T1000 (cell line): ENCODE measurements at places on chromosomes 12 and 14.

- no peak for DNase-seq
Measured at GRCh38 chr14:55092341-55092740, 36.7 kb upstream of the LGALS3 start.

GRCh38 chr14:90839024-90839888 lies 23.0 kb upstream of the TTC7B start:
- DNase-seq, result no peak

GRCh38 chr12:108324351-108325017 lies 14.6 kb downstream of the CMKLR1 start:
- DNase-seq, result no peak

DNA sequence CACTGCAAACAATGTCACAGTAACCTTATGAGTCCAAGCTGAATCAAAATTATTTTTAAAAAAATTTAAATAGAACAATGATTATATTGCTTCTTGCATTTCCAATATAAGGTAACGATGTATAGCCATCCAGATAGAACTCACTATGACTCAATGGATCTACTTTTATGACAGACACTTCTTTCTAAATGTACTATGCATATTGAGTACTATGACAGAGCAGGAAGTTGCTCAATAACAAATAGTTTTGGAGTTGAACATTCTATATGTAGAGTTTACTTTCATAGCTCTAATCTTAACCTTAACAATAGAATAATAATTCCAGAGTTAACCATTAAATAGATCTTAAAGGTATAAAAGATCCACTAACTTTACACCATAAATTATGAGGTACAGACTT lies 46.7 kb upstream of the ALG10B start:
- DNase-seq, result no peak

DNA sequence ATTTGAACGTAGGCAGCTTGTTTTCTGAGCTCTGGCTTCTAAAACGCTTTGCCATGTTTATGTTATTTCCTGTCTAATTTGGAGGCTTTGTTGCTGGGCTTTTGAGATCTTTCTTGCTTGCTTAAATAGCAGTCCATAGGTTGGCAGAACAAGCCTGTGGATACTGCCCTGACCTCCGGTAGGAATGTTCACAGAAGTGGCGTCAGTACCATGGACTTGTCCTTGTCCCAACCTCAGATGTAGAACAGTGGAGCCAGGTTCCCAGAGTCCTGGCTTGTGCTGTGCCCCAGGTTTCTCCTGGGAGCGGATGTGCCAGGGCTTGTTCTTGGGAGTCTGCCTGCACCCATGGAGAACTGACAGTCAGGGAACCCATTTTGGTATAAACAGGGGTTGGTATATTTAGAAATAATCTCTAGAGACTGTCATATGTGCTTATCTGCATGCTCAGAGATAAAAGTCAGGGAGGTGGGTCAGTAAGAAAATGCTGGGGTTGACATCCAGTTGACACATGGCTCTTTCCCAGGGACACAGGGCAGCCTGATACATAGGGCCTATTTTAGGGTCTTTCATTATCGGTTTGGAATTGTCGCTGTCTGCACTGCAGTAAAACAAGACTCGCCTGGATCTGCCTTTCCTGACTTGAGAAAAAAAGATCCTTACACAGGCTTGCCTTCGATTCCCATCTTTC lies 22.9 kb downstream of the CACNA1C start:
- DNase-seq, result no peak

- DNase-seq, result no peak
Measured at GRCh38 chr14:35043046-35043445, 3.0 kb upstream of the FAM177A1 start.

GRCh38 chr14:61145903-61146481 lies 135.1 kb downstream of the TMEM30B start:
- peak; percentile 5 for DNase-seq

DNA sequence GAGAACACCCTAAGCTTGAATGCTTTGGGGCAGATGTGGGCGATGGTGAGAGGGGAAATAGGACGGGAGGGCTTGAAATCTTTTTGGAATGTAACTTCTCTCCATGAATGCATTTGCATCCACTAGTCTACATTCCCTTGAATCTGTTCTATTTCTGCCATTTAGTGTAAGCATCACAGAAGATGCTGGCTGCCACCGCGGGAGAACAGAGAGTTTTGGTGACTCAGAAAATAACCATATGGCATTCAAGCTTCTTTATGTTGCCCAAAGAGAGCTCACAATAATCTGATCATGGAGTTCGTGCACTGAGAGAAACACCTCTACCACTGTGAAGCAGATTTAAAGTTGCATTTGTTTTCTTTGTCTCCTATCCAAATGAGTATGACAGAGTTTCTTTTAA lies 52.6 kb upstream of the OTX2 start:
- DNase-seq, result no peak

DNA sequence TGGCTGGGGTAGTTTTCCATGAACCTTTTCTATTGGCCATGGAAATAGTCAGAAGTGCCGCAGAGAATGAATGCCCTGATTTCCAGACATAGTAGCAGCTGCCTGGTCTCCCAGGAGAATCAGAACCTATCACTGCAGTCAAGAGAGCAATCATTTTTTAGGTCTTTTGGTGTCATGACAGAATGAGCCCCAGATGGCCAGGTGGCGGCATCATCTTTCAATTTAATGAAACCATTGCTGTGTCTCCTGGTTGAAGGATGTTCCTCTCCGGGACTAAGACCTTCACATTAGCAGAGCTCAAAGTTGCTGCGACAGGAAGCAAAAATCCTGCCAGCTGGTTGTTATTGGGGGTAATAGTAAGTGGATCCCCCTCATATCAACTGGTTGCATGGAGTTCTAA lies 18.8 kb downstream of the TNFAIP2 start:
- no peak for DNase-seq

DNA sequence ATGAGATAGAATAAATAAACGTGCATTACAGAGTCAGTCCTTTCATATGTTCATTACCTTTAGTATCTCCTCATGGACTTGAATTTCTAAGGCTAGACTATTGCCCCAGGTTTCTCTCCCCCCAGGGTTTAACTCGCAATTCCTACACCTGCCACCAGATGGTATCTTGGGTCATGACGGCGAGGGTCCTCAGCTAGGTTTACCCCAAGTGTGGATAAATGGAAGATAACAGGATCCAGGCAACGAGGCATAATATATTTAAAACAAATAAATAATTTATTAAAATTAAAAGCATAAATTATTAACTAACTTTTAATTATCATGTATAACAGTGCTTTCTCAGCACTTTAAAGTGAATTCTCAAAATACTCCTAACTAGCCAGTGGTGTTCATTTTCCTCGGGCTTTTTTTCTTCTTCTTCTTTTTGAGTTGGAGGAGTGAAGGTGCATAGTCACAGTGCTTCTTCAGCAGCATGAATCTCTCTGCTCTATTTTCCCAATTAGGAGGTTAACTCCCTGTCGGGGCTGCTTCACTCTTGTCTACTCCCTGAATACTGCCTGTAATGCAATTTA lies 243.5 kb upstream of the CAND1 start:
- DNase-seq, result peak; percentile 8

GRCh38 chr12:28369483-28369882 lies 179.2 kb downstream of the CCDC91 start:
- DNase-seq, result no peak

DNA sequence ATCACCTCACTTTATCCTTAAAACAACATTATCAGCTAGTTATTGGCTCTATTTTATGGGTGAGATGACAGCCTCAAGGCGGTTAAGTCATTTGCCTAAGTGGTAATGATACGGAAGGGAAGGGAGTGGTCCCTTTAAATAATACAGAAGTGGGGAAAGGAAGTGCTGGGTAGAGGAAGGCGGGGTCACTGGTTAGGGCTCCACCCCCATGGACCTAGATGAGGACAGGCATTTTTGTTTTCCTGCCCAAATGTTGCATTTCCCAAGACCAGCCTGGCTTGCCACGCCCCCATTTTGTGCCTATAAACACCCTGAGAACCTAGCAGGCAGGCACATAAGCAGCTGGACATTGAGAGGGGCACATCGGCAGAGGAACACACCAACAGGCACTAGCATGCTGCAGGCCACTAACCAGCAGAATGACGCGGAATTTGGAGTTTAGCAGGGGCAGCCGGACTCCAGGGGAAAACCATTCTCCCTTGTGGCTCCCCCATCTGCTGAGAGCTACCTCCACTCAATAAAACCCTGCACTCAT lies 100.9 kb downstream of the EPS8 start:
- peak; percentile 69 for DNase-seq

DNA sequence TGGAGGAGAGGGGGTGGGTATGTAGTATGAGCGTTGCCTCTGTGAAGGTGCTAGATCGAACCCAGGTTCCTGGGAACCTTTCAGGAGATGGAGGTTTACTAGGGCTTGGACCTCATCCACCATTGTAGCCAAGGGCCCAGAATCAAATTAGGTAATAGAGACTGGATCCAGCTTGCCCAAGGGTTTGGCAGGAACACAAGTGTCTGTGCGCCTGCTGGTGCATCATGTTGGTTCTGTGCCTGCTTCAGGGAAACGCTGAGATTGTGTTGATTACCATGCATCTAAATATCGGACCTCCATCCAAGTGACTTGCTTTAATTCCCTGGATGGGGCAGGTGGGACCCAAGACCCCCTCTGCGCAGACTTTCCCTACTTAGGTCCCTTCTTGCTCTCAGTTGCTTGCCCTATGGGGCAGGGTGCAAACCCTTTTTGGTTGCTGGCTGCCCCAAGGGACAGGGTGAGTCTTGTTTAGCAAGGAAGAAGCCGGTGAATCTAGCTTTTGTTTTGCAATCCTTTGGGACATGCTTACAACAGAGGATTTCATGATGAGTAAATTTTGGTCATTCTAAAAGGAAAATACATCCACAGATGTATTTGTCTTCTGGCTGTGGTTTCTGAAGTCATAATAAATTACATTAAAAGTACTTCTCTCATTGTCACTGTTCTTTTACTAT lies 189.8 kb upstream of the PRICKLE1 start:
- peak; percentile 38 for DNase-seq

DNA sequence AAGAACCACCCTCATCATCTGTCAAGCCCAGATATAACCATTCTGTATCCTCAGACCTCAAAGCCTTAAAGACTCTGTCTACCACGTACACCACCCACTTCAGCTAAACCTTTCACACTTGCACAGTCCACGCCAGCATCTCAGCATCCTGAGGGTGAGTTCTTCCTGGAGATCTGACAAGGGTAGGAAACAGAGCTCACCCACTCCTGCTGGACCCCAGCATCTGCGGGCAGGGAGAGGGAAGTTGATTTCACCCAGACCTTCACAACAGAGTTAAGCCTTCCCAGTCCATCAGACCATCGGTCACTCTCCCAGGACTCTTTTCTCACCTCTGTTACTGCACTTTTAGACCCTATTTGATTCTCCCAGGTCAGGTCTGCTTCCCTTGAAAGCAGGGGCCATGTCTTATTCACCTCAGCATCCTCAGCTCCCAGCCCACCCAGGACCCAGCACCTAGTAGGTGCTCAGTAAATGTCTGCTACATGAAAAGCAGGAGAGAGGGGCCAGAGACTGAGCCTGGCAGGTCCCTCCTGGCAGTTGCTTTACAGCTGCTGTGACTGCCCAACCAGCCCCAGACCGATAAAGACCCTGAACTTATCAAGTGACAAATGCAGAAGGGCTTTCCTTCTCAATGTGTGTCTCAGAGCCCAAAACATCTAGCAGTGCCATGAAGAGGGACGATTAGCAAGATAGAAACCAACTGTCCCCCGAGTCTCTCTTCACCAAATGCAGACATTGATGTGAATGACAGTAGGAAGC lies 34.1 kb downstream of the ANO2 start:
- no peak for DNase-seq

DNA sequence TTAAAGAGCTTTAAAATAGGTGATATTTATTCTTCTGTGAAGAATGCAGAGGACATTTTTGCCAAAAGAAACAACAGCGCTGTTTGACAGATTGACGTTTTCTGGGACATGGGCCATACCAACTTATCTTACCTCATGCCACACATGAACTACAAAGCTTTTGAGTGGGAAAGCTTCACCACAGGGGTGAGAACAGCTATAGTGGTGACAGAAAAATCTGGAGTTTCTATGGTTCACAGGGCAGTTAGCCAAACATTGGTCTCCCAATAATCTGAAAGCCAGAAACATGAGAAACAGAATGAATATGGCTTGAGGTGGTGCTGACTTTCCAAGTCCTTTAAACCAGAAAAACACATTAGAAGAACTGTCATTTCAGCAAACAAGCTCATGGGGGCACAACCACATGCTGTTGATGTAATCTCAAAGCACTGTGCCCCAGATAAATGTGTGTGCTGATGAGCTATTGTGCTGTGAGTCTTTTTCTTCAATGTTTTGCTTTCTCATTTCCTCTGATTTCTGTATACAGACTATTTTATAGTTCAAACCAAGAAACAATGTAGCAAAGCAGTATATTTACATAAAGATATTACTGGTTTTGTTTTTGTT lies 905.4 kb downstream of the SLC16A7 start:
- no peak for DNase-seq

DNA sequence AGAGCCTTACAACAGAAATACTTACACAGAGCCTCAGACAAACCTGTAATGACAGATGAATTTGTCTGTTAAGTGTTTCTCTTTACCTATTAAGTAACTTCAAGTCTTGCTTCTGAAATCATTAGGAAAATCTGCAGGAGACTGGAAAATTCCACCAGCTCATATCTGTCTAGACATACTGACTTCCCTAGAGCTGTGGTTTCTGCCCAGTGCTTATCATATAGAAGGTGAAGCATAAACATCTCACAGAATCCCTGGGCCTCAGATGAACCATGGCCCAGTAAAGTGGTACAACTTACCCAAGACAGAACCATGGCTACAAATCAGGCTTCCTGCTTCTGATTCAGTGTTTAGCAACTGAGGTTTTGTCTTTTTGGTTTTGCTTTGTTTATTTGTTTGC lies 91.6 kb downstream of the EGLN3 start:
- no peak for DNase-seq

- no peak for DNase-seq
Measured at GRCh38 chr14:61620130-61620946, 75.0 kb upstream of the HIF1A start.

- DNase-seq, result no peak
Measured at GRCh38 chr14:69672356-69672755, 61.0 kb downstream of the SUSD6 start.

DNA sequence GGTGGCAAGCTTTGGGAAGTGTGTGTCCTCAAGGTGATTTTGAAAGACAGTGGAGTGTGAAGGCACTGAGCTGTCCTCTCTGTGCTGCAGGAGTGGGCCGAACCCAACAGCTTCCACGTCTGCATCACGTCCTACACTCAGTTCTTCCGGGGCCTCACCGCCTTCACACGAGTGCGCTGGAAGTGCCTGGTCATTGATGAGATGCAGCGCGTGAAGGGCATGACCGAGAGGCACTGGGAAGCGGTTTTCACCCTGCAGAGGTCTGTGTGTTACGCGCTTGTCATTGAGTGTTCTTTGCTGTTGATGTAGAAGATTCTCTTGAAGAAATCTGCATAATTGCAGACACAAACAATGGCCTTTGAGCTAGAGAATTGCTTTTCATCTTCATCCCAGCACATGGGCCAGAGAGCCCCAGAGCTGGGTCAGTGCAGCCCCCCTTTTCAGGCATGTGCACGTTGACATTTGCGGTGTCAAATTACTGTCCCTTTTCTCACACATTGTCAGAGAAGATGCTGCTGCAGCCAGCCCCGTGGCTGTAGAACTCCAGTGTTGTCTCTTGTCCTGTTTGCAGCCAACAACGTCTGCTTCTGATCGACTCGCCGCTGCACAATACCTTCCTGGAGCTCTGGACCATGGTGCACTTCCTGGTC lies 63.3 kb downstream of the EP400 start:
- DNase-seq, result no peak

- DNase-seq, result no peak
Measured at GRCh38 chr12:14999021-14999694, 26.3 kb downstream of the PDE6H start.
